ENCODE measurements at places on chromosomes 13 and 19.

DNA sequence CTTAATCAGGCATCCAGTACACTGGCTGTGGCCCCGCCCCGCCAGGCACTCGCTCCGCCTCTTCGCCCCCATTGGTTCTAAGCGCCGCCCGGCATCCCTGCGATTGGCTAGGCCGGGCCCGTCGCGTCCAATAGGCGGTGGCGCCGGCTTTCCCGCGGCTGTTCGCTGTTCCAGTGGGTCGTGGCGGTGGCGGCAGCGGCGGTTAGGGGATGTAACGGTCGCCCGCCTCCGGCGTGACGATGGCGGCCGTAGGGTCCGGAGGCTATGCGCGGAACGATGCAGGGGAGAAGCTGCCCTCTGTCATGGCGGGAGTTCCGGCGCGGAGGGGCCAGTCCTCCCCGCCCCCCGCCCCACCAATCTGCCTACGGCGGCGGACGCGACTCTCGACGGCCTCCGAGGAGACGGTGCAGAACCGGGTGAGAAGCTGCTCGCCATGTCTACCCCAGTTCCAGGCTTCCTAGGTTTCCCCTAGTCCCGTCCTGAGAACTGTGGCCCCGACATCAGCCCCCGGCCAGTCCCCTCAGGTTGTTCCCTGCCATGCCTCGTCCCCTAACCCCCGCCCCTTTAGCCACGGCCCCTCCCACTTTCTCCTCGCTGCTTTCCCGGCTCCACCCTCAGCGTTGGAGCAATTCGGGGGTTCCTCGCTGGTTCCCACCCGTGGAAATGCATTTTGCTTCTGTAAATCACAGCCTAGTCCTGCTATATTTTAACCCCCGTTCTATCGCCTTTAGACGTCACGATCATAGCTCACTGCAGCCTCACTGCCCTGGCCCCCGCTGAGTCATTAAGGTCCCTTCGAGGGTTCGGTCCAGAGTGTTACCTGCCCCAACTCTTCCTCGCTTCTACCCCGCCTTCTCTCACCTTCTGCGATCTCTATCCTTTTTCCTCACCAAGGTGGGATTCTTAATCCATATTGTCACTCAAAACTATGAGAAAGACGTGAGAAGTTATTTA lies at the start of gene WDR62:
WDR62 (plus strand) TSS at position 165 of the 954 bp plus-strand sequence; CDS start at position 240, 75 bp downstream.
- DNase-seq = peak; percentile 95

GRCh38 chr13:25253702-25254101 lies 33.6 kb downstream of the MTMR6 start:
- DNase-seq = no peak

GRCh38 chr13:78102121-78102677 lies 183.6 kb upstream of the EDNRB start:
- DNase-seq = no peak

GRCh38 chr19:31427857-31428256 lies 78.6 kb upstream of the TSHZ3 start:
- DNase-seq = no peak

DNA sequence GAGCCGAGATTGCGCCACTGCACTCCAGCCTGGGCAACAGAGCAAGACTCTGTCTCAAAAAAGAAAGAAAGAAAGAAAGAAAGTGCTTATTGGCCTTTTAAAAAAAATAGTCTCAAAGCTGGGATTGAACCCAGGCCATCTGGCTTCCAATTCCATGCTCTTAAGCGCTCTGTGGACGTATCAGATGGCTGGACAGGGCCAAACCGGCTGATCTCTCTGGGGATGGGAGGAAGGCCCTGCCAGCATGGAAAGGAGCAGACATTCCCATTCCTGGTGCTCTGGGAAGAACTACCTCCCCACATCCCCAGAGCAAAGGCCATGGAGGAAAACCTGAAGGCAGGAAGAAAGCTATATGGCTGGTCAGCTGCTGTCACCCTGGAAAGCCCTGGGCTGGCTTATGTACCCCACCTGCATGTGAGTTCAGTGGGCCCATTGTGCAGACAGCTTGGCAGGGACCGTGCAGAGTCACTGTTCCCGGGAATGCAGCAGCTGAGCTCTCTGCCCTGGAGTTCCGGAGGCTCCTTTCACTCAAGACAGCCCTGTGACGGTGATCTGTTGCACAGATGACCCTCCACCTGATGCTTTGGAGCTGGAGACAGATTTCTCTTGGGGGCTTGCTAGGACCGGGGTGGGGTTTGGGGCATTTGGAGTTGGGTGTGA lies 84.3 kb downstream of the SIPA1L3 start:
- no peak for DNase-seq

DNA sequence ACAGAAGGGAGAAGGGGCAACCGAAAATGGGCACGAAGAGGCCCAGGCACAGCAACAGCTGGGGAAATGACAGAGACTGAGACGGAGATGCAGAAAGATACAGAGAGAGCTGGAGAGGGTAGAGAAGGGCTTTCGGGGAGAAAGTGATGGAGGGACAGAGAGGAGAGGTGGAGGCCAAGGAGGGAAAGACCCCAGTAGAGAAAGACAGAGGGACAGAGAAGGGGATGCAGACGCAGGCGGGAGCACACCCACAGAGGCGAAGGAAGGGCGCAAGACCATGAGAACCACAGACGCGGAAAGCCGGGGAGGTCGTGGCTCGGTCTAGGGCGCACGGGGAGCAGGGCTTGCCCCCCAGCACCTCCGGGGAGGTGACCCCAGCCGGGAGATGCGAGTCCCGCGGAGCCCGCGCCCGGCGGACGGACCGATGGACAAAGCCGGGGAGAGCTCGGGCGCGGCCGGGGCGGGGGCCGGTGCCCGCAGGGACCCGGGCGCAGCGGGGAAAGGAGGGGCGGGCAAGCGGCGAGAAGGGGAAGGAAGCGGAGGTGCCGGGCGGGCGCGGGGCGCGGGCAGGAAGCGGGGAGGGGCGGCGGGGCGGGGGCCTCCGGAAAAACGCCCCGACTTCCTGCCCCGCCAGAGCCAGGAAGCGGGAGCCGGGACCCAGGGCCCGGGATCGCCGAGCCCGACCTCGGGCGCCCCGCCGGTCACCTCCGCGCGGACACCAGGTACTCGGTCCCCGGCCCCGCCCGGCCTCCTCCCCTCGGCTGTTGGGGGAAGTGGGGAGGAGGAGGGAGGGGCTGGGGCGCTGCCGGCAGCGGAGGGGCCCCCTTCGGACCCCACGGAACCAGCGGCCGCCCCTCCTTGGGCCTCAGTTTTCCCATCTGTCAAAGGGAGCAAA lies at the start of gene ARHGEF1:
ARHGEF1 (plus strand) TSS at position 617 of the 895 bp plus-strand sequence. CDS start 4,899 bp downstream, outside the sequence.
- DNase-seq = no peak

- DNase-seq = no peak
Observed at GRCh38 chr19:57210381-57210780, 19.1 kb downstream of the ZNF264 start.

DNA sequence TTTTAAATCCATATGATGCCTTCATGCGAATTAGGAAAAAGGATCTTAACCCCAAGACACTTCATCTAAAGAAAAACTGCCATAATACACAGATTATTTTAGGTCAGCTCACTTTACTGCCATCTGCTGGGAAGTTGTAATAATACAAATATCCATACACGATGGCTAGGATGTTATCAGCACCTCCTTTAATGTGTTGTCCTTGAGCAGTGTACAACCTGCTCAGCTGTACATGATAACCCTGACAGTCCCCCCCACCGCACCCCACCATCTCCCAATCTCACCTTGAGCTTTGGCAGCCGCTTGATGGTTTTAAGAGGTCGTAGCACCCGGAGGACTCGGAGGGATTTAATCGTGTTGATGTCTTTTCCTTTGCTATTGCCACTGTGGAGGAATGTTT lies 112.2 kb downstream of the IER2 start:
- DNase-seq = no peak

DNA sequence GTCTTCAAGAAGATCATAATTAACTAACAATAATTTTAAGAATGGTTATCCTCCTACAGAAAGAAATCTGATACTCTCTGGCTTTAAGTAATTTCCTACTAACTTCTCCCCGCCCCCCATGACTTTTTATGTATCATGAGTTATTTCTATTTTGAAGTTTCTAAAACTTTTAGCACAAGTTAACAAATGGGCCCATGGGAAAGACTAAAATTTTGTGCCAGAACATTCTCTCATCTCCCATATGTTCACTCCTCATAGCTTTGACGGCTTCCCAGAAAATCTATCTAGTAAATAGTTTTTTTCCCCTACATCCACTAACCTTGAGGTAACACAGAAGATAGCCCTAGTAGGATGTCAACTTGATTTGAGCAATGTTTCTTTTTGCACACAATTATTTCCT lies 148.3 kb downstream of the POSTN start:
- no peak for DNase-seq

GRCh38 chr19:43802216-43802951 lies at the start of gene LYPD5:
TSS of gene LYPD5 (minus strand) at chr19:43802447. CDS start at chr19:43802380, 67 bp downstream.
- DNase-seq = no peak

- no peak for DNase-seq
Observed at GRCh38 chr13:48010698-48011097, 9.6 kb upstream of the SUCLA2 start.

DNA sequence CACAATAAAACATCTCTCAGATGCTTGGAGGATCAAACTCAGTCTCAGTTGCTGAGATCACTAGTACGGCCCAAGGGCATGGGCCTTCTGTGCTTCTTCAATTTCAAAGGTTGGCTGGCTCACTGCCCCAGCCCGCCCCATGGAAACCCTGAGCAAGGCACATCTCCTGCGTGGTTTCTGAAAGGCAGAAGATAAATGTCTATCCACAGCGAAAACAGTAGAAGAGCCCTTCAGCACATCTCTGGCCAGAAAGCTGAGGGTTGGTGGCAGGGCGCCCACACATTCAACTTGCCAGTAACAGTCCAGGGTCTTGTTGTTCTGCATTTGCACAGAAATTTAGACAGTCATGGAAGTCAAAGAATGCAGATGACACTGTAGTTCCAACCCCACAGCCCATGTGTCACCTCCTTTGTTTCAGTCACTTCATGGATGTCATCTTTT lies 24.0 kb upstream of the KATNAL1 start:
- DNase-seq = no peak

DNA sequence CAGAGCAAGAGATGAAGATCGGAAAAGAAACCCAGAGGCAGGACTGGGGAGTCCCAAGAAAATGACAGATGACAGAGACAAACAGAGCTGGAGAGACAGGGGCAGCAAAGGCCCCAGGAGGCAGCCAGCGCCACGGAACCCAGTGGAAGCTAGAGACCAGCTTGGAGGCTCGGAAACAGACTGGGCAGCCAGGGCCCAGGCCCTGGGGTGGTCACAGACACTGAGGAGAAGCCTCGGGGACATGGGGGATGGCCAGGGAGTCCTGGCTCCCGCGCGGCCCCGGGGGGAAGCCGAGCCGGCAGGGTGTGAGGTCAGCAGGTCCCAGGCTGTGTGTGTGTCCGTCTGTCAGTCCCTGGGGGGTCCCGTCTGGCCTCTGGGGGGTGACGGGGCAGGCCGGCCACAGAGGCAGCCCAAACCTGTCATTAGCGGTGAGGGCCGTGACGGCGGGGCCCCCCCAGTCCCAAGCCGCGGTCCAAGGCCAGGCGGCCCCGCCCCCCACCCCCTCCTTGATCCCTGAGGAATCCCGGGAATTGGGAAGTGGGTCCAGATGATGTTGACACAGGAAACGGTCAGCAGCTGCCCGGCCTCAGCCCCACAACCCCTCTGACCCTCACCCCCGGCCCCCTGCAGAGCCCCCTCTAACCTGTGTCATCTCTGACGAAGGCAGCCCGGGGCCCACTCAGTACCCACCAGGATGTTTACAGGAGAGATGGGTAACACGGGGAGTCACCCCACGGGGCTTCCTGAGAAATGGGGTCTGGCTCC lies 2.5 kb upstream of the TMEM190 start:
- DNase-seq = no peak

DNA sequence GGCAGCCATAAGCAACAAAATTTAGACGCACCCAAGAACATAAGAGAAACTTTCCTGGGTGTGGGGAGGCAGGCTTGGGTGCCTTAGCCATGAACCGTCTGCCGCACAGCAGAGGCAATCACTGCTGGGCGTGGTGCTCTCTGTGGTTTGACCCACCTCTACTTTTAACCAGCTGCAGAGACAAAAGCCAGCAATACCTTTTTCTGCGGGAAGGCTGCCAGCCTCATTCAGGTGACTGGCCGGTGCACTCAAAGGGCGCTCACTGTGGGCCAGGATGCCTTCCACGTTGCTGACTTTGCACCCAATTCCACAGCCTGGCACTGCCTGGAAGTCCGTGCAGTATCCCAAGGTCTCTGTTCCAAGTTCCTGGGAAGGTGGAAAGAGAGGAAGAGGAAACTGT lies 69.1 kb downstream of the ATP7B start:
- DNase-seq = no peak

- no peak for DNase-seq
Observed at GRCh38 chr19:4241824-4242430, 5.0 kb upstream of the YJU2 start.

DNA sequence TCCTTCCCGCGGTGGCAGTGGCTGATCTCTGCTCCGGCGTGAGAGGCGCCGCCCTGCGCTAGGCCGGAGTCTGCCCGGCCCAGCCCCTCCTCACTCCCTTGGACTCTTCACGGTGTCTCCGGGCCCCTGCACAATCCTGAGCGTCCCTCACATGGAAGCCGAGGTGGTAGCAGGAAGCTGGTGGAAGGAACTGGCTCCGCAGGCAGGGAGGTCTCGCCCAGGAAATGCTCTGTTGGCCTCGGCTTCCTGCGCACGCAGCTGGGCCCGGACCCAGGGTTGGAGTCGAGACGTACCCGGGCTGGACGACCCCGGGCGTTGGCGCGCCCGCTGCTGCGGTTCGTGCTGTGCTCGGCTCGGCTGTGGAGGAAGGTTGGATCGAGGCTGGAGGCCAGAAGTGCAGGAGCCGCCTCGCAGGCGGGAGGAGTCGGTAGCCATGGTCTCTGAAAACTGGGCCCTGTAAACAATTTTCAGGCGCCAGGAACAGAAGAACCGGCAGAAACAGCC lies 46.3 kb downstream of the ZNF724 start:
- DNase-seq = peak; percentile 11

GRCh38 chr19:19526581-19527370 lies 1.9 kb upstream of the YJEFN3 start:
- no peak for DNase-seq

DNA sequence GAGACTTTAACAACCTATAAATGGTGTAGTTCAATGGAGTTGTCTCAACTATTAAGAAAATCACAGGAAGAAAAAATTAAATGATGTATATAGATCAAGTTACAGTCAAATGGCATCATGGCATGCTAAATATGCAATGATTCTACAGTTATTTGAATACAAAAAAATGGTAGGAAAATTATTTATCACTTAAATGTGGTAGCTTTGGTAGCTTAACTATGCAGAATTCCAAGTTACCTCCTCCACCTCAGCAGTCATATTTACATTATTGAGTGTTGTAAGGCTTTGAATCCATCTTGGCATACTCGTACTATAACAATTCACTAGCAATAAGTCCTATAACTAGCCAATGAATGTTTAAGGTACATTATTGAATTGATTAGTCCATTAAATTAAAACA lies 36.8 kb downstream of the CAB39L start:
- DNase-seq = no peak

Data from substantia nigra (tissue), 51 donors.